ENCODE measurements at places on chromosomes 12 and 14.

DNA sequence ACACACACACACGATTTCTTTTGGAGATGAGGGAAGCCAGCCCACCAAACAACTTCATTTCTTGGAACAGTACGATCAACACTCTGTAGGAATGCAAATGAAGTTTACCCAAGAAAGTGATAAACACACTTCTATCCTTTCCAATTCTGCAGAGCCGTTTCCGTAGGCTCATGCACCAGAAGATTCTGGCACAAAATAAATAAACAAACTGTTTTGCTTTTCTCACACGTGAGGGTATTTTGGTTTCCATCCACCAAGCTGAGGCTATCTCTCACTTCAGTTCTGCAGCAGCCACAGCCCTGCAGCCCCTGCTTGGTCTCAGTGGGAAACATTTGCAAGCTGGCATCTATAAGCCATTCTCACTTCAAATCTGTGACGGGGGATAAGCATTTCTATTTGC, 15.3 kb upstream of the TSPAN11 start:
- no peak for DNase-seq

- no peak for DNase-seq
Observed at GRCh38 chr14:101478796-101479410, 82.4 kb upstream of the DIO3 start.

DNA sequence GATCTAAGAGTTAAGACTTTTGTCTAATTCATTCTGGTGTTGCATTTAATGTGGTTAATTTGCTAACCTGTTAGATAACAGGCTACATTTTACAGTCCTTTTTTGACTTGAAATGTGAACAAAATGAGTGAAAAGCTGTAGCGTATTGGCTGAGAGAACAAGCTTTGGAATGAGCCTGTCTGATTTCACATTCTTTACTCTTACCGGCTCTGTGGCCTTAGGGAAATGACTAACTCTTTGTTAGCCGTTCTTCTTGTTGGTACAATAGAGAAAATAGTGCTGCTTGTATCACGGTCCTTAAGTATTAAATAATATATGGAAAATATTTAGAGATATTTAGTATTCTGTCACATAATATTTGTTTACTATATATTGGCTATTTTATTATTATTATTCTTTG, 1.9 kb downstream of the MNAT1 start:
- DNase-seq: peak; percentile 6

- DNase-seq: no peak
Observed at GRCh38 chr14:66233591-66233990, 252.6 kb upstream of the CCDC196 start.

- DNase-seq: peak; percentile 41
Observed at GRCh38 chr12:6266971-6267721, 43.3 kb upstream of the PLEKHG6 start.

DNA sequence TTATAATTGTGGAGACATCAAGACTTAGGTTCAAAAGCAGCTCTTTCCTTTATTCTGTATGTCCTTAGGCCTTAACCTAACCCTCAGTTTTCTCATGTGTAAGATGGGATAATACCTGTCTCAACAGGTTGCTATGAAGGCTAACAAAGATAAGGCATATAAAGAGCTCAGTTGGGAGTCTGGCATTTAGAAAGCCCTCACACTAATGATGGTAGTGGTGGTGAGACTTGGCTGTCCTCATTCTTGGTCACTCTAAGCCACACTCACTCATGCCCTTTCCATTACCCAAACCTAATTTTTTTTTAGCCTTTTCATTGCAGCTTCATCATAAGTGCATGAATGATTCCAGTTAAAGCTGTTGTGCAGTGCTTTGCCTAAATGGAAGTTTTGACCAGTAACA, 137.3 kb downstream of the TGFB3 start:
- no peak for DNase-seq

Data from NCI-H1105 (cell line).